ENCODE measurements at places on chromosomes 3 and 15. TPM values are rescaled to one million over a fixed set of nuclear protein-coding genes. Genes with fewer than 3 reads are reported as not detected.

Gene KCNH8
- total RNA-seq: 1.2 TPM

DNA sequence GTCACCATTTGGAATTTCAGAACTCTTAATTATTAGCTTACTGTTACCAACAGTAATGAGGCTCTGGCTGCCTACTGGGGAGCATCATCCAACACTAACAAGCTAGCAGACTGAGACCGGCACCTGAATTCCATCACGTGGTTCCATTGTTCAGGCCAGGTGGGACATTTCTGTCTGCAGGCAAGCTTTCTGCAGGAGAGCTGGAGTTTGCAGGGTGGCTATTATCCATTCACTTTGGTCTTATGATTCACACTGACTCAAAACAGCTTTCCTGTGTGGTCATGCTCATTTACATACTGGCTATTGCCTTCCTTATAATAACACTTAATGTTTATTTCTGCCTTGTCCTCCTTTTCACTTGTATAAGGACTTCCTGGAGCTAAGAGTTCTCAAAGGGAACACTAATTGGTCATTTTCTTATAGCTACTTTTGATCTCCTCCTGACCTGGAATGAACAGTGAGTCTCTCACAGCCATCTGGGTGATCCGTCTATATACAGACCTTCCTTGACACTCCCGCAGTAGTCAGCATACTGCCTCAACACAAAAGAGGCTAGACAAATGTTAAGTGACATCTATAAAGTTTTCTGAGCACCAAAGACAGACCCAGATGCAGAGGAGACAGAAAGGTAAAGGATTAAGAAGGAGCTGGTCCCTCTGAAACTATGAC is 695.4 kb downstream of the FHIT start:
- DNase-seq: no peak

Gene MON1A
- total RNA-seq: 9.2 TPM

Gene NMB
- 7.4 TPM for total RNA-seq

DNA sequence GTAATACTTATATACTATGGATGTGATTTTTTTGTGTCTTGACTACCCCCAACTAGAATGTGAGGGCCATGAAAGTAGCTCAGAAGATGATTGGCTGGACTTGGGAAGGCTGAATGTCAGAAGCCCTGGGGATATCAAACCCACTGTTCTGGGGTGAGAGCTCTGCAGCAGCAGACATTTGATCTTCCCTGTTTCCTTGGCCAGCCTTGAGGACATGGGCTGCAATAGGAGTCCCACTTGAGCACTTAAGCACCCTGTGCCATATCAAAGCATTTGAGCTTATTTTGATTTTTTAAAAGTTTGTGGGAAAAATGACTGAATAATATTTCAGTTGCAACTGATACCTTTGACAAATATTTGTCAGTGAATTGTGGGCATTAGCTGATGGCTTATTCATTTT is 21.7 kb downstream of the GTF2E1 start:
- no peak for DNase-seq

Gene RBP2
- 25.3 TPM for total RNA-seq

DNA sequence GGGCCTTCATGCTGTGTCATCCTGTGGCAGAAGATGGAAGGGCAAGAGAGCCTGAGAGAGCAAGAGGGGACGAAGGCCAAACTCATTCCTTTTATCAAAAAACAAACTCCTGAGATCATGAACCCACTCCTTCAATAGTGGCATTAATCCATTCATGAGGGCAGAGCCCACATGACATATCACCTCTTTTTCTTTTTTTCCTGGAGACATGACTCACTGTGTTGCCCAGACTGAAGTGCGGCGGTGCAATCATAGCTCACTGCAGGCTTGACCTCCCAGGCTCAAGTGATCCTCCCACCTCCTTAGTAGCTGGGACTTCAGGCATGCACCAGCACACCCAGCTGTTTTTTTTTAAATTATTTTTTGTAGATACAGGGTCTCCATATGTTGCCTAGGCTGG is 92.0 kb upstream of the RNU6-1 start:
- no peak for DNase-seq

DNA sequence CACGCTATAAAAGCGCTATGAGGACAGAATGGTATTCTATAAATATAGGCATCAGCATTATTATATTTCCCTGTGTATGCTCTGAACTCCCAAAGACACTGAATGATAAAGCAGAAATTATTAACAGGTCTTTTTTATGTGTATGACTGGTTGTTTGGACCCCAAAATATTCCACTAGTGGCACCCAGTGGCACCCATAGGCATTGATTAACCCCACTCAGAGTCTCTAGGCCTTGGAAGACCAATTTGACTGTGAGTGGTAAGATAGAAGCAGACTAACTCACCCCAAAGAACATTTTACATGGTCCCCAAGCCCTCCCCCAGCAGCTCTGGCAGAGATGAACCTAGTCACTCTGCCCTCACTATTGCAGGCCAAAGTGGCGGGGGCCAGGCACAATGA is 45.4 kb upstream of the UBE2E1 start:
- no peak for DNase-seq

Gene BCHE
- total RNA-seq: 7.1 TPM

- DNase-seq: no peak
Measured at GRCh38 chr3:144221761-144222160, 250.1 kb downstream of the DIPK2A start.

GRCh38 chr3:4722103-4722502 is 229.0 kb downstream of the ITPR1 start:
- DNase-seq: no peak

Gene PLA2G4D
- not detected for total RNA-seq

- DNase-seq: no peak
Measured at GRCh38 chr3:131669600-131669999, 166.8 kb upstream of the MRPL3 start.

Gene SEMA3G
- total RNA-seq: 0.77 TPM

Gene RAB6B
- 21.2 TPM for total RNA-seq

Gene MGA
- total RNA-seq: 45.4 TPM

DNA sequence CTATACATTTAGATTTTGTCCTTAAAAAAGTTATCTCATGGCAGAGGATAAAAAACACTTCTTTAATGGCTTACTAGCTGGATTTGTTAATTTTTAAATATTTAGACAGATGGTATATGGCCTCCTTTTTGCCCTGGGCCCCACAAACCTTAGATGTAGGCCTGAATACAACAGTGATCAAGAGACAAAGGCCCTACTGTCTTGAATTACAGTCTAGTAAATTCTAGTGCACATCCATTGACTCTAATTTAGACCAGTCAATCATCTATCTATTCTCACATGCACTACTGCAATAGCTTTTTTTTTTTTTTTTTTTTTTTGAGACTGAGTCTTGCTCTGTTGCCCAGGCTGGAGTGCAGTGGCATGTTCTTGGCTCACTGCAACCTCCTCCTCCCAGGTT is 452.8 kb downstream of the FHIT start:
- no peak for DNase-seq

DNA sequence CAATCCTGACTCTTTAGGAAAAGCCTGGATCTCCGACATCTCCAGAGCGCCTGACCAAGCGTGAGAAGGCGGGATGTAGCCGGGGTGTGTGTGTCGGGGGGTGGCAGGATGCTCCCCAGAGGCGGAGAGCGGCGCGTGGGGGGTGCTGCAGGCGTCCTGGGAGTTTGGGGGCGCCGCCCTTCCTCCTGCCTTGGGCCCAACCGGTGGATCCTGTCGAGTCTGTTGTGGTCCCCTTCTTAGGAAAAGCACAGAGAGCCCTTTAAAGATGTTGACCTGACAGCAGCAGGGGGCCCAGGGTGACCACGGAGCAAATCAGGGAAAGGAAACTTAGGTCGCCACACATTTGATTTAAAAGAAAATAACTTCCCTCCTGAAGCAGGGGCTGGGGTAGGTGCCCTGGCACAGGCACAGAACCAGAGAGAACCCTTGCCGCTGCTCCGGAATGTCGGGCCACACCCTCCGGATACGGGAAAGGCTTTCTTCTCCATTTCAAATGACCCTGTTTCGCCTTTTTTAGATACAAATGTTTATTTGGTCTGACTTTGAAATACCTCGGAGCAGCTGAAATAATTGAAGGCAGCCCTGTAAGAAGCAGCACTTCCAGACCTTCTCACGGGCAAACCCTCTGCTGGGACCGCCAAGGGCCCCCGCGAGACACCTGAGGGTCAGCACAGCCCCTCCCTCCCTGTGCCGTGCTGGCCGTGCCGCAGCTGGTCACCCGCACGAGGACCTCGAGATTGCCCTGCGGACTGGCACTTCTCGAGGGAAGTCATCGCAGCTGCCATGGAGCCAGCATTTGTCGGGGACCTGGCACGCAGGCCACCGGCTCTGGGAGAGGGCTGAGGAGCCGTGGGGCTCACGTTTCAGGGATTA is 102.9 kb upstream of the KLF13 start:
- DNase-seq: no peak

Gene GOLGA6D
- total RNA-seq: 0.19 TPM

Gene MASP1
- 1.7 TPM for total RNA-seq

DNA sequence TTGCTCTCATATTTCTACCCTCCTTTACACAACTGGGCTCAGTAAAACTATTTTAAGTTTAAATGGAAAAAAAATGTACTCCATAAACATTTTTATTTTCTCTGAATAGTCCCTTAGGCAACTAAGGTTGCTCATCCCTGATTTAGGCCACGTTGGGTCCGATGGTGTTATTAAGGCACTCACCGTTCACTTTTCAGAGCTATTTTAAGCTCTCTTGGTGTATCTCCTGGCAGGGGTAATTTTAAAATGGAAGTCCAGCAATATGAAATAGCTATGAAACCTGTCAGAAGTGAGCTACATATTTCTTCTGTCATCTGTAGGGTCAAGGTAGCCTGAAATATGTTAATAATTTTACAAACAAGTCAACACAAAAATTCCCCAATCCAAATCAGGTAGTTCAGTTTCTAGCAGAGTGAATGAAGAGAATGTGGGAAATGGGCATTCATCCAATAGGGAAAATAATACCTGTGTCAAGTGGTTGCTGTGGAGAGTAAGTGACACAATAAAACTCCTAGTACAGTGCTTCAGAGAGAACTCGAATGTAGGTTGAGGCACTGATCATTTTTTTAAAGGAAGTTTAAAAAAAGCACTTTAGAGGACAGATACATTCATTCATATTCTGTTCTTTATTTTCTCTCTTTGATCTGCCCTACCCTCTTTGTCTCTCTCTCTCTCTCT is 209.3 kb upstream of the FEZF2 start:
- DNase-seq: no peak

DNA sequence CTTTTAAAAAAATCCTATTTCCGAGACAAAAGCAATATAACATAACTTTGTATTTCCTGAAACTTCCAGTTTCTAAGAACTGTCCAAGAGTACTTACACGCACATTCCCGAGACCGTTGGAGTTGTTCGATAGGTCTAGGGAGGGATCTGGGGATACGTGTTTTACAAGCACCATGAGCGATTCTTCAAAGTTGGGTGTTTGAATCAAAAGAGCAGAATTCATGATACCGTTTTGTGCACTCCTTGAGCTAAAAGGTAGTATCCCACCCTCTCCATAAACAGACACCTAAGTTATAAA is 700 bp upstream of the EDEM1 start:
- DNase-seq: no peak

DNA sequence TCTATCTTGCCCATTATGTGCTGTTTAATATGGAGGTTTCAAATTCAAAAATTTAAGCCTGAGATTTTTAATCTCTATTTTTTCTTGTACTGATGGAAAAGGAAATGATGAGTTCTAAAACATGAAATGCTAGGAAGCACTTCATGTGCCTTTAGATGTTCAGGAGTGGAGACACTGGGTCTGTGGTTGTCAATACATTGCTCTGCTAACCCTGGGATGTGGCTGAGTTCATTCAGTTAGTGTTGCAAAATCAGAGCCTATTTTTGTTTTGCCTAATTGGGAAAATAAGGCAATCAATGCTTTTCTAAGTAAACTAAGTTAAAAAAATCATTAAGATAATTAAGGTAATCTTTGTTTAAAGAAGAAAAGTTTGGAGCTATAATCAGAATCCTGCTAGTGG is 83.1 kb downstream of the DIPK2A start:
- no peak for DNase-seq

GRCh38 chr15:48546296-48546695 is 99.2 kb downstream of the FBN1 start:
- no peak for DNase-seq

Gene GOLGA6L7
- total RNA-seq: not detected

Gene DUOXA1
- total RNA-seq: 9.4 TPM

DNA sequence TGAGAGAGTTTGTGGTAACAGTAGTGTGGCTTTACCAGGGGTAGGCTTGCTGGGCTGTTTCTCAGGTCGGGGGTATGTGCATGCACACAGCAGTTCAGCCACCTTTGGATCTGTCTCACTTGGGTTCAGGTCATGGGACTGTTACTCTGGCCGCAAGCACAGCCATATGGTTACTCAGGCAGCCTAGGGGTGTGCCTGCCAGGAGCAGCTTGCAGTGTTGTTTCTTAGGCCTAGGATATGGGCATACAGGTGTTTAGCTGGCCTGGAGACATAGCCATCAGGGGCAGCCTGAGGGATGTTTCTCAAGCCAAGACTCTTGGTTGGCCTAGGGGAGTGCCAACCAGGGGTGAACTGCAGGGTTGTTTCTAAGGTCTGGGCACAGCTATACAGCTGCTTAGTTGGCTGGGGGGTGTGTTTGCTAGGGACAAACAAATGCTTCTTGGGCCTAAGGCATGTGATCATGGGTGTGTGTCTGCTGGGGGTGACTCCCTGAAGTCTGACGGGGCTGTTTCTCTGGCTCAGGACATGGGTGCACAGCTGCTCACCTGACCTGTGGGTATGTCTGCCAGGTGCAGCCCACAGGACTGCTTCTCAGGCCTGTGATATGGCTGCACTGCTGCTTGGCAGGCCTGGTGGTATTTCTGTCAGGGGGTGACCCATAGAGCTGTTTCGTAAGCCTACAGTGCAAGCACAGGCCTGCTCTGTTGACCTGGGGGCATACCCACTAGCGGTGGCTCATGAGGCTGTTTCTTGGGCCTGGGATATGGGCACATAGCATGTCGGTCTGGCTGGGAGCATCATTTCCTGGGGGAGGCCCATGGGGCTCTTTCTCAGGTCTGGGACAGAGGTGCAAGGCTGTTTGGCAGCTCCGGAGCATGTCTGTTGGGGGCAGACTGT is 168.0 kb upstream of the THRB start:
- no peak for DNase-seq

Gene MCF2L2
- 2.7 TPM for total RNA-seq

- DNase-seq: no peak
Measured at GRCh38 chr3:119924111-119925094, 142.5 kb downstream of the NR1I2 start.

DNA sequence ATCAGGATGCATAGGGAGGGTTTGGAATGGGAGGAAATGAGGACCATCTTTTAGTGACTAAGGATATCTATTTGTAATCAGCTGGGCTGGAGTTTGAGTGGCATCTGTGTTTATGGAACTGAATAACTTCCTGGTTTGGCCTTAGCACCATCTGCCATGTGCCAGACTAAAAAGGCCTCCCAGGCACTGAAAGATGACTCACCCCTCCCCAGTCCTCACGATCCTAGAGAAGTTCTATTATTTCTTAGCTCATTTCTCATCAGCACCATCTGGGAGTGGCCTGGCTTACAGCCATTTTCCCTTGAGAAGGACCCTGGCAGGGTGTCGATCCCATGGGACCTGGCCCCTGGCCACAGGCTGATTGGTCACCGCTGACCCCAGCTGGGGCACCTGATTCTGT is 23.9 kb upstream of the CTXND1 start:
- DNase-seq: no peak

DNA sequence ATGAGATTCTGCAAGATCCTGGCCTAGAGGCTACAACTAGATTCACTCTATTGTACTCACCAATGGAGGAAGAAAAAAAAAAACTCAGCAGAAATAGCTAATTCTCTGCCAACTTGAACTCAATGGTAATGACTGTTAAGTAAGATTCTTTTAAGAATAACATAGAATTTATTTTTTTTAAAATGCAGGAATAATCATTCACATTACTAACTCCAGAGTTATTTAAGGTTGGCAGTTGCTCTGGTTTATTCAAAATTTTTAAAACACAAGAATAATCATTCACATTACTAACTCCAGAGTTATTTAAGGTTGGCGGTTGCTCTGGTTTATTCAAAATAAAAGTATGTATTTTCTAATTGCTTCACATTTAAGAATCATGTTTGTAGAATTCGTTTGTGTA is 1071.9 kb downstream of the IGSF11 start:
- no peak for DNase-seq
